ENCODE measurements at places on chromosomes 5 and 9.

DNA sequence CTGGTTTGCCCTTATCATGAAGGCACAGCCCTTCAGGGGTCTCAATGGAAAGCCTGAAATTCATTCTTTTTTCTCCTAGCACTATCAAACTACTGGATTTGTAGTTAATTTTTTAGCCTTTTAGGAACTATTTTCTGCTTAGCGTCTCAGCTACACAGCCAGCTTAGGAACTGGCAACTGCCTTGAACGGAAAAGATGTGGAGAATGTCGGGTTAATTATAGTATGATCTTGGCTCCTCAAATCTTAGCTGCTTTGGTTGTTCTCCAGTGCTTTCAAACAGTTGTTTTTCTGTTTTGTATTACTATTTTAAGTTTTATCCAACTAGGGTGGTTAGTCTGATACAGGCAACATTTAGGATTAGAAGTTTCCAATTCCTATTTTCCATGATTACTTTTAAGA, 44.1 kb downstream of the CCNH start:
- DNase-seq, result no peak

GRCh38 chr9:98867103-98867428, 59.6 kb downstream of the GALNT12 start:
- no peak for DNase-seq

DNA sequence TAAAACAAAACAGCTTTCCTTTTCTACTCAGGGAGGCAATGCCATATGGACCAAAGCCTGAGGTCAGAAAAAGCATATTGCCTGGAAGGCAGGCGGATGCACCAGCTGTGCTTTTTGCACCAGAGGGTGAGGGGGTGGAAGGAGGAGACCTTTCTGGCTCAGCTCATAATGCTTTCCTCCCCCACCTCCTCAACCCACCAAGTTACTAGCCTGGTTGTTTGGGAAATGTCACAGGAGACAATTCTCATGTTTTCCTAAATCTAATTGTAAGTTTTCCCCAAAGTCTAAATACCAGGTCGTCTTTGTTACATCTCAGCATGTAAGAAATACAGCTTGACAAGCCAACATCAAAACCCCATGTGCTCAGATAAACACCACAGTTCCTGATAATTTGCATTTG, 72.6 kb upstream of the DMRTA1 start:
- no peak for DNase-seq

DNA sequence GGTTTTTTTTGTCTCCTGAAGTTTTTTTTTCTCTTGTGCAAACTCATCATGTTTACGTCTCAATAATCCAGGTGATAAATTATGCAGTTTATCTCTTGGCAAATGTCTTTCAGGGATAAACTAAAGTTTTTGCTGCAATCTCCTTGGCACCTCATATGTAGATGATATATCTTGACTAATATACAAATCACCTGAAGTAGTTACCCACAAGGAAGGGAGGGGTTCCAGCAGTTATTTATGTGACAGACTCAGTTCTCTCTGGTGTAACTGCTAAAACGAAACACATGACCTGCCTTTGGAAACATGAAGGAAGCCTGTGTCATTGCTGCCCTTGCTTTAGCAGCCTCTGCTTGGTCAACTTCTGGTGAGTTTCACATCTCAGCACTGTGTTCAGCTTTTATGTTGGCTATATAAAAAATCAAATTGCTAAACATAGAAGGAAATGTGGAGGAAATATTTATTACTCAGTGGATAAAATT, 39.3 kb upstream of the KIAA1958 start:
- no peak for DNase-seq

GRCh38 chr5:35815089-35815936, 41.4 kb upstream of the IL7R start:
- DNase-seq, result no peak

DNA sequence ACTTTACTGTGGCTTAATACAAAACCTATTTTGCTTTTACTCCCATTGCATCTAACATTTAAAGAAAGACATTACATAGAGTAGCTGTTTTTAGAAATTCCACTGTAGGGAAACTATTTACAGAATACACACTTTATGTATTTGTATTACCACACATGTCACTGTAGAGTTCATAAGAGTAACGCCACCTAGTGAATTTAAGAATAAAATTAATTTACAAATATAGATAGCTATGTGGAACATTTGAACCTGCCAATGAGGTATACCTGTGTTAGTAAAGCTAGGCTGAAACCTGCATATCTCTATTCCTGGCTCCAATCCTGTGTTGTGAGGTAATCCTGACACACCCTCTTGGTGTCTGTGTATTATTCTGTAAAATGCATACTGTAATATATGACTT, 234.4 kb downstream of the MAST4 start:
- DNase-seq, result no peak

GRCh38 chr9:114273461-114273881, 49.4 kb upstream of the ORM1 start:
- DNase-seq, result no peak

GRCh38 chr9:69215774-69216485, 41.9 kb downstream of the TJP2 start:
- DNase-seq, result no peak

- DNase-seq, result no peak
Measured at GRCh38 chr5:157718519-157718918, 12.7 kb upstream of the THG1L start.

- no peak for DNase-seq
Measured at GRCh38 chr5:55569513-55569865, 34.7 kb upstream of the PLPP1 start.

- DNase-seq, result no peak
Measured at GRCh38 chr9:101738566-101739183, at the start of gene GRIN3A. Gene GRIN3A, minus strand, starts transcription at chr9:101738647. Its CDS starts 668 bp downstream, at chr9:101737979.

DNA sequence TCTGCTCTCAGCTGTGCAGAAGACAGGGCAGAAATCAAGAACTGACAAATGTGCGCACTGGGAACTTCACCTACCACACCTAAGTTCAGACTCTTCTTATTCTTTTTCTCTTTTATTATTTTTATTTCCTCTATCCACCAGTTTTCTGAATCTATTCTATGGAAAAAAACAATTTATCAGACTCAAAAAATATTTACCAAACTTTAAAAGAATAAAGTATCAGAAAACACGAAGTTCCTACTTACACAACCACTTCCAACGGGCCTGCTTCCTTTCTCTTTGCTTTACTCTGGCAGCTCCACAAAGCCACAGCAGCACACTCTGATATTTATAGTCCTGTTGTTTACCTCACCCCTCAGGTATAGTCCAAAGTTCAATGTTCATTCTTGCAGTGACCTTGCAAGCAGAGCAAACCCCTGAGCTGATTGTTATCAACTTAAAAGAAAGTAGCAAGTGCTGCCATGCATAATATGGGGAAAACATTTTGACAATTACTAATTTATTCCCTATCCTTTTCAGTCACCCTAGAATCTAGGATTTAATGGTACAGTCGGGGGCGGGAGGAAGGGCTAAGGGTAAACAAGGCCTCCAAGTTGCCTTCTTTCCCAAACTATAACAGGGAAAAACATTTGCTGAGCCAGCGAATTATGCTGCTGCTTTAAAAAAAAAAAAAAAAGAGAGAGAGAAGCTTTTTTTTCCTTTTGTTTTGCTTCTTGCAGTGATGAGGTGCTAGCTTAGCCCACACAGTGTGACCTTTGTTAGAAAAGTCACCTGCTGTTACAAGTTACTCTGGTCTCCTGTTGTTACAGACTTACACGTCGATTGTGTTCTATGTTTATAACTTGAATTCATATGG, at the start of gene SELENOP:
SELENOP (minus strand) TSS at position 302 of the 856 bp plus-strand sequence. CDS start 3,539 bp downstream, outside the sequence.
- DNase-seq, result no peak

DNA sequence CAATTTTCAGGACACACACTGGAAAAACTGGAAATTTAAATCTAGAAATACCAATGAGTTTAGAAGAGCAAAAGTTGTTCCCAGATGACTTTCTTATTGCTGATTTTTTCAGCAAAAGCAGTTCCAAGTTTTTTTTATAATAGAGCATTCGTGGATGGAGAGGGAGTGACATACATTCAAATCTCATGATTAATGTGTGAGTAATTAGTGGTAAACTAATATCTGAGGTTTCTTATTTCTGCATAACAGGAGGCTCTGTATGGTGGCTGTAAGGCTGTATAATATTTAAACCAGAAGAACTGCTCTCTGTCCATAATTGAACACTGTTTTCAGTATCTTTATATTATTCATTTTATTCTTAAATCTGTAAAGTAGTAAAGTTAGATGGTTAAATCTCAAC, 25.8 kb downstream of the LYSMD3 start:
- DNase-seq, result no peak

GRCh38 chr9:20477940-20478620, 144.2 kb downstream of the MLLT3 start:
- no peak for DNase-seq

DNA sequence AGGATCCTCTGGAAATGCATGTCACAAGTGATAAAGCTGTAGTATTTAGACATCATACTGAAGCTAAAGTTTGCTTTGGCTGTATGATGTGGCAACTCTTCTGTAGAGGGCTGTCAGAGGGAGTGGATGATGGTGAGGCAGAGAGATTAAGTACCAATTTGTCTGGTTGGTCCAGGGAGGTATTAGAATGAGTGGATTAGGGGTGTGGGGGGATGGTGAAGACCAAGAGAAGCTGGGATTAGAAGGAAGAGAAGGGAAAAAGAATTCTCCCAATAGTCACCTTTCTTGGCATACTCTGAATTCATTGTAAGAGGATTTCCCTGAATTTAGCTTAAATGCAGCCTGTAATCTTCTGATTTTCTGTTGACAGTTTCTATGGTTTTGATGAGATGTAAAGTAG, 3.6 kb downstream of the PCDHAC2 start:
- no peak for DNase-seq

DNA sequence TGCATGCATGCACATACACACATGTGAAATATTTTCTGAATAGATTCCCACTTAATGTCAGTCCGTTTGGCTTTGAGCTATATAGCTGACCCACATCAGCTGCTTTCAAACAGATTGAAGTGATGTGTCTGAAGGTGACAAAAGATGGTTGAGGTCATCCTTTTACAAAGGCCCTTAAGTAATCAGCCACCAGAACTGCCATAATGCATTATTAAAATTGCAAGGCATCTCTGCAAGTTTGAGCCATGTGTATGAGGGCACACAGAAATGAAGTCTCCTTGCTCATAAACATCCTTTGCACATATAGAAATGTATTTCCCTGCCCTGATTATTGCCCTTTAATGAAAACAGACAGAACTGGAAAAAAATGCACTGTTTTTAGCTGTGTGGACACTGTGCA, 1043.0 kb upstream of the C9orf72 start:
- DNase-seq, result no peak

DNA sequence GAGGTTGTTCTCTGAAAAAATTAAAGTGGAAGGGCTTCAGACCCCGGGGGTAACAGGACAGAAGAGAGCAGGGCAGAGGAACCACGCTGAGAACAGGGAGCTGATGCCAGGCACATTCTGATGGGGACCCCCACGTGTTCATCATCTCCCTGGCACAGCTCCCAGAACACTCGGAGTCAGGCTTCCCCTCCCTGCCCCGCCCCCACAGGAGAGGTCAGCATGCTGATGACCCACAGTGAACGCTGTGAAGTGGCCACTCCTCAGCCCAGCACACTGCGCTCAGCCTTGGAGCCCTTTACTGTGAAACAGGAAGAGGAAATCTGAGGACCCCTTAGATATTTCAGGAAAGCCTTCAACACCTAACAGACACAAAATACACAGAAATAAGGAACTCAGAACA, 16.4 kb downstream of the RETREG1 start:
- DNase-seq, result no peak

DNA sequence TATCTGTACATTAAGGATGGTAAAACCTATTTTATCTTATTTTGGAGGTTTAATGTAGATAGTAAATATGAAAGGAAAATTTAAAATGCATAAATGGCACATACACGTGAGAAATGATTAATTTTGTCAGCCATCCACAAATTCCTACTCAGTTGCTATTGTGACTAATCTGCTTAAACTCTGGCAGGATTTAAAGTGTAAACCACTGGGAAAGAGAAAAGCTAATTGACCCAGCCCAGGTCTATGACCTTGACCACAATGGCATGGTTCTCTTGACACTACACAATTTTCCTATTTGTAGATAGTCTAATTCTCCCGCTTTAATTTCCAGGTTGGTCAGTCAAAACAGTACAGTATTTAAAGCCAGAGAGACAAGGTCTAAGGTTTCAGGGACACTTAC, 459.0 kb upstream of the KLF4 start:
- no peak for DNase-seq

- no peak for DNase-seq
Measured at GRCh38 chr9:133684936-133685361, 48.8 kb downstream of the DBH start.

- DNase-seq, result no peak
Measured at GRCh38 chr5:85049020-85049419, 664.3 kb upstream of the EDIL3 start.

DNA sequence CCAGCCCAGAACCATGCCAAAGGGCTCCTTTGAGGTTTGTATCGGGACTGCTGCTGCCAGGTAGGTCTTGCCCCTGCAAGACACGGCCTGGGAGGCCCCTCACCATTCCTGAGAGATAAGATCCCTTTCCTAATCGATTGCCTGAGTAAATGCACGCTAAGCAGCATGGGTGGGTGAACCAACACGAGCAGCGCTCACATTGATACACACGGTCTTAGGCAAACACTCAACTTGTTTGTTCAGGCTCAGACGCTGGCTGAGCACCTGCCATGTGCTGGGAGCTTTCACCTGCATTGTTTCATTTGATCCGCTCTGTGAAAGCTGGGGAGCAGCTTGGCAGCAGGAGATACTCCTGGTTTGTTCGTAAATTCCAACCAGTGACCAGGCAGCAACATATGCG, 76.9 kb upstream of the NEURL1B start:
- no peak for DNase-seq

DNA sequence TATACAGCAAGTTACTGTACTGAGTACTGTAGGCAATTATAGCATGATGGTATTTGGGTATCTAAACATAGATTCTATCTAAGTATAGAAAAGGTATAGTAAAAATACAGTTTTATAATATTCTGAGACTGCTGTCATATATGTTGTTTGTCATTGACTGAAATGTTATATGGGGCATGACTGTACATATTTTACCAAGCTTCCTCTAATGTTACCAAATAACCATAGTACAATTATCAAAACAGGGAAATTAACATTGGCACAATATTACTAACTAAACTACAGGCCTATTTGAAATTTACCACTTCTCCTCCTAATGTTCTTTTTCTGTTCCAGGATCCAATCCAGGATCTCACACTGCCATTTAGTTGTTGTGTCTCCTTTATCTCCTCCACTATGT, 18.5 kb downstream of the NPR3 start:
- no peak for DNase-seq

GRCh38 chr5:21774801-21775200, 1078.3 kb downstream of the CDH12 start:
- DNase-seq, result no peak

- DNase-seq, result no peak
Measured at GRCh38 chr9:81408951-81409350, 280.4 kb downstream of the TLE1 start.
